ENCODE measurements at places on chromosomes 7 and 10.

DNA sequence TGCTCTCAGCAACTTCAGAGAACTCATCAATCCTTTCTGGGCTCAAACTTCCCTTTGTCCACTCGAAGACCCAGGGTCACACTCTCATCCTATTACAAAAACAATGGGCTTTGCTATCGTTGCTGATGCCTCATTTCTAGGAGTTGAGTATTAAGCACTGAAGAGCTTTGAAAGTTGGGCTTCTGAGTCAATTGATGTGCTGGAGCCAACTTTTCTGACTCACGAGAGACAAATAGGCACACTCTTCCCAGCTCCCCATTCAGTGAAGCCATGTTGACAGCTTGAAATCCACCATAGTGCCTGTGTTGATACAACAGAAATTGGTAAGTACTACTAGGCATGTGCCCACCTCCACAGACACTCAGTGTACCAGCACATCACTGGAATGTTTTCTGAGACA lies 97.5 kb upstream of the PRSS58 start:
- no peak for DNase-seq

DNA sequence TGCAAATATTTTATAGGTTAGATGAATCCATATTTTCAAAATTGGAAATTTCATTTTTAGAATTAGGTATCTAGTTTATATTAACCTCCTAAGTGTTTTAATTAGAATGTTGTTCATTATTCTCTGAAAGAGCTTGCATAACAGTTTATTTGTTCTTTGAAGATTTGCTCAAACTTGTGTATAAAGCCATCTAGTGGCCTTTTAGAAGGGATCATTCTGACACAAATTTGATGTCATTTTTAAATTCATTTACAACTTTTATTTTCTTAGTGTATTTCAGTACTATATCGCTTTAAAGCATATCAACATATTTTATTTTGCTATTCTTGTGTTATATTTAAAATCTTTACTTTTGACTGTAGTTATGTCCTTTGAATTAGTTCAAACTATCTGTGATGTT lies 527.0 kb upstream of the NRG3 start:
- no peak for DNase-seq

GRCh38 chr10:99671386-99671785 lies 12.1 kb downstream of the ENTPD7 start:
- DNase-seq = no peak

- no peak for DNase-seq
Measured at GRCh38 chr10:78696791-78697395, 371.9 kb upstream of the ZMIZ1 start.

- no peak for DNase-seq
Measured at GRCh38 chr10:97737770-97738265, 890 bp downstream of the ZFYVE27 start.

GRCh38 chr10:104322416-104322782 lies 15.9 kb downstream of the ITPRIP start:
- DNase-seq = no peak

GRCh38 chr10:80518143-80518806 lies 19.4 kb upstream of the SH2D4B start:
- no peak for DNase-seq

DNA sequence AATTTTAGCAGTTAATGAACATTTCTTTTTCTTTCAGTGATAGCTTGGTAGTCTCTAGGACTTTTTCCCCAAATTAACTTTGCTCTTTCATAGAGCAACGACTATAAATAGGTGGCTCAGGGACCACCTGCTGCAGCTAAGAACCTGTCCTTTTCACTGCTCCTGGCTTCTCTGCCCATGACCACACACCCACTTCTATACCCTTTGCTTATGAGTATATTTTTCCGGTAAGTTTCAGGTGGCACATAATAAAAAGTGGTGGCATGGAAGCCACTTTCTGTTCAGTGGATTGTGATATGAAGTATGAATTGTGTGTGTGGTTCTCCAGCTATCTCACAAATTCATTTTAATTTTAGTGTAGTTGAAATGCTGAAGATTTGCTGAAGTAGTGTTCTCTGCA lies 1.2 kb downstream of the ING3 start:
- DNase-seq = no peak

GRCh38 chr7:69599955-69600709 lies 1.9 kb downstream of the AUTS2 start:
- no peak for DNase-seq

DNA sequence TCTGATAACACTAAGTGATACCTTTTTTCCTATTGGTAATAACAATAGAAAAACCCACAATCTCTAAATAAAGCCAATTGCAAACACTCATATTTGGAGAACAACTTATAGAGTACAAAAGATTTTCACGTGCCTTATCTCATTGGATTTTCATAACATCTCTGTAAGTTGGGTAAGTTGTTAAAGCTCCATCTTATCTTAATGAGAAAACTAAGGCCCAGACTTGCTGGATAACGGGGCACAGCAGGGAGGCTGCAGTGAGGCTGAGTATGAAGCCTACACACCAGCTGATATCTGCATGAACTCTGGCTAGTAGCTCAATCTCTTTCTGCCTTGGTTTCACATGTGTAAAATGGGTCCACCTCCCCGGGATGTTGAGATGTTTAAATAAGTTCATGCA lies 26.8 kb downstream of the CPVL start:
- no peak for DNase-seq

DNA sequence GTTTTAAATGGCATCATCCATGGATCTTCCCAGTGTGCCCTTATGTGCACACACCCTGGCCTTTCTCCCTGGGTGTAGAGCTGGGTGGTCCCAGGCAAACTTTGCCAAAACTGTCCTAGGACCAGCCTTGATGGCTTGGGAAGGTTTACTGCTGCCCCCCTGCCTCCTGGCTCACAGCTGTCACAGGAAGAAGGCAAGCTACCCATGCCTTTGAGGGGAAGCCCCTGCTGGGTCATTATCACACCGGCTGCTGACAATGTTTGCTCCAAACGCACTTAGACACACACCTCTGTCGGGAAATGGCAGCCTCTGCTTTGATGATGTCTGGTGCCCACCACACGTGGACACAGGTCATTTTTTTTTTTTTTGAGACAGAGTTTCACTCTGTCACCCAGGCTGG lies 25.2 kb upstream of the FIGNL1 start:
- no peak for DNase-seq

GRCh38 chr10:11018855-11019631 lies 1.4 kb downstream of the CELF2 start:
- DNase-seq = no peak

DNA sequence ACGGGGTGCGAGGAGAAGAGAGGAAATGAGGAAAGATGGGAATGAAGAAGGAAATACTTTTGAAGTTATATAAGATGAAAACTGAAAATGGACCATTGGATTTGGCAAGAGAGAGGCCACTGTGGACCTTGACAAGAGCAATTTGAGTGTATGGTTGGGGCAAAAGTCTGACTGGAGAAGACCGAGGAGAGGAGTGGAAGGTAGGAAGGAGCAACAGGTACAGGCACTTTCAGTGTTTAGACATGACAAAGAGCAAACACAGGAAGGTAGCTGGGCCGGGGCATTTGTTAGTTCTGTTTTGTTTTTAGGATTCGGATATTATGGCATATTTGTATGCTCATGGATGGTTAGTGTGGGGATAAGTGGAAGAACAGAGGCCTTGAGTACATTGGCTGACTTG lies 99.4 kb downstream of the TAF3 start:
- no peak for DNase-seq

GRCh38 chr10:119263951-119264617 lies 56.7 kb downstream of the GRK5 start:
- DNase-seq = no peak

DNA sequence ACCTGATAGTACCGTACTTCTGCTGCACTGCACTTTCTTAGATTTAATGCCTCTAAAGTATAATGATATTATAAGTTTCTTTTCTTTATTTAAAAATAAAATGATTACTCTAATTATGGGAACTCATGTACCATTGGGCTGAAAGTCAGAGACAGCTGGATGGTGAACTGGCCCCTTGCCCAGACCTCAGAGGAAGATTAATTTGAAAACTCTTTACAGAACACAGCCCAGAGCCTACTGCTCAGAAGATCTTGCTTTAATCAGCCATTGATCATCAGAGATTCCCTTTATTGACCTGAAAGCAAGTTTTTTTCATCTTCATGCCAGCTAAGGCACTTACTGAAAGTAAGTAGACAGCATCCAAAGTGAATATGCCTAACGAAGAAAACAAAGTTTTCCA lies 341.7 kb downstream of the GFRA1 start:
- DNase-seq = no peak

DNA sequence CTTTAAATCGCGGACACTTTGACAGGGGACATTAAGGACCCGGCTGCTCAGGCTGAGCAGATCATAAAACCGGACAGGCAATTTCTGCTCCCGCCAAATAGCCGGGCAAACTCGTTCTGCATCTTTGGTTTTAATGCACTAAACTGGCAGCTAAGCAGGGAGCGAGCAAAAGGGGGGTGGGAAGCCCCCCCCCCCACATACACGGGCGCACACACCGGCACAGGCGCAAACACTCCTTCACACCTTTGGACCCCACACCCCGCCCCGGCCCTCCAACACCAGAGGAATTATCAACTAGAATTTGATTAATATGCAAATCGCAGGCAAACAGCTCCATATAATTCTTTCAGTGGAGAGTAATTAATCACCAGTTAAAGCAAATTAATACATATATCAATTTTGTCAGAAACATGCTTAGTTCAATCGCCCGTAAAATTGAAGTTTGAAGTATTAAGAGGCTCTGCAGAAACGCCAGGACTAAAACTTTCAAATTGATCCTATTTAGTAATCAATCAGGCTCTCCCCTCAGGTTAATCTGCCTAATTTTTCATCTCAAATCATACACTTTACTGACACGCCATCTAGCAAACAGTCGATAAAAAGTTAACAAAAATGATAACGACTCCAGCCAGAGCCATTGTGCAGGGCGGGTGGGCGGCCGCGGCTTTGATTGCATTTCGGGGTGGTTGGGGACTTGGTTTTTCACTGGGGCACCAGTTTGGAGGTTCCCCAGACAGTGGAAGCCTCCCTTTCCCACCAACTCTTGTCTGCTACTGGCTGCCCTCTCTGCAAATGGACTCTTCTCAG lies 9.9 kb downstream of the LBX1 start:
- DNase-seq = no peak

DNA sequence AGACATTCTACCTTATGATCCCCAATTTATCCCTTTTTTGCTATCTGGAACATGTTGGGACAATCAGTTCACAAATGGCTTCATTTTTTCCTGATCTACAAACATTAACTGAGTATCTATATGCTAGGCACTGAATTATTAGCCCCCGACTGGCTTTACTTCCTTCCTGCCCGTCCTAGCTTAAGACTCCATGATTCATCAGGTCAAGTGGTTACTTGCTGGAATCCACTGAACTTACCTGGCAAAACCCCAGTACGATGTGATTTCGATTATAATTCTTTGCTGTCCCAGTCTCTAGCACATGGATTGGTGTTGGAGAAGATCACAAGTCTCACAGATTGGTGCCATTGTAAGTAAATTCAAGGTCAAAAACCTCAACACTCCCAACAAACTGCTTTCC lies 77.1 kb downstream of the ORC5 start:
- no peak for DNase-seq

- DNase-seq = no peak
Measured at GRCh38 chr10:113093188-113094113, 143.4 kb downstream of the TCF7L2 start.

GRCh38 chr7:11480143-11480542 lies 351.9 kb downstream of the THSD7A start:
- DNase-seq = no peak

DNA sequence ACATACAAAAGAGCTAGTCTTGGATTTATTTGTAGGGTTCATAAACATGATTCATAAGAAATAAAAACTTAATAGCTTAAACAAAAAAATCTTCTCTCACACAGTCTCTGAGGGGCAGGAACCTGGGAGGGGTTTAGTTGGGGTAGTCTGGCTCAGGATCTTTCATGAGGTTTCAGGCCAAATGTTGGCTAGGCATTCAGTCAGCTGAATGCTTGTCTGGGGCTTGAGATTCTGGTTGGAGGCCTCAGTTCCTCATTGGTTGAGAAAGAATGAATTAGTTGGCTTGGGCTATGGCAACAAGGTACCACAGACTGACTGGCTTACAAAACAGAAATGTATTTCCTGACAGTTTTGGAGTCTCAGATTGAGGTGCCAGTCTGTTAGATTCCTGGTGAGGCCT lies 74.3 kb downstream of the ANKRD7 start:
- DNase-seq = no peak

- DNase-seq = no peak
Measured at GRCh38 chr10:130045091-130045652, 65.5 kb downstream of the C10orf143 start.

DNA sequence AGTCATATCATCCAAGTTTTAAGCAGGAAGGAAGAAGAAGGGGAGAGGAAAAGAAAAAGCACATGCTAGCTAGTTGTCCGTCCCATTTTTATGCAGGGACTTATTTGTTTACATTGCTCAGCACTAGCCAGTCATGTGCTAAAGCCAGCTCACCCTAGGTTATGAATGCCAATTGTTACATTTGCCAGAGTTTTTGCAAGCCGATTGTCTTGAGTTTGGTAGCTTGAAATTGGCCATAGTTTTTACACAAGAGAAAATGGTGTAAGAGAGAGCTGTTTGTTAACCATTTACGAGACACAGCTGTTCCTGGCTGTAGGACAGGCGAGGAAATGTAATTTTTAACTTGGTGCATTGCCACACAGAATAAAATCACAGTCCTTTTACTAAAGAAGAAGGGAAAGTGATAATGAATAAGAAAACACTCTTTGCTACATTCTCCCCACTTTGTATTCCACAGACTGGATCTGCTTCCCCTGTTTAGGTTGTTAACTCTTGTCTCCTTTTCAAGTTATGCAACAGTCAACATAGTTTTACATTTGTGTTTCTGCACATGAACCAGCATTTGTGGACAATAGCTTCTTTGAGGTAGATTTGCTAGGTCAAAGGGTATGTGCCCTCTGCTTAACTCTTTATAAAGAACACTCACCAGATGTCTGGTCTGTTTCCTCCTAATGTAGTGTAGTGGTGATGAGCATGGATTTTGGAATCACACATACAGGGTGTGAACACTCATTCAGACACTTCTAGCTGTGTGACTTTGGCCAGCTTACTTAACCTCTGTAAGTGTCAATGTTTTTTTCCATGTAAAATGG lies 357.2 kb downstream of the LRMDA start:
- no peak for DNase-seq

DNA sequence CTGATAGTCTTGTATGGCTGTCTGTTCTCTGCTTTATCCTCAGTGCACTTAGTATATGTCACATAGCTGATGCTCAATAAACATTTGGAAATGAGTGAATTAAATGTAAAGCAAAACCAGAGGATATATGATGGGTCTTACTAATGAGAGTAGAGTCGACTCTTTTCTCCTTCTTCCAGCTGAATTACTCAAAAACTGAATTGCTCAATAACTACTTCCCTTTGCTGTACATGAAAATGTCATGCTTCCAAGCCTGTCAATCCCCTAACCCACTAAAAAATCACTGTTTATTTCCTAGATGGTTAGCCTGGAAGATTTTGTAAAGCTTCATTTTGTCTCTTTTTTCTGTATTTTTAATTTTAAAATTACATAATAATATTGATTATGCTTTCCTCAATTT lies 88.0 kb downstream of the OR13A1 start:
- no peak for DNase-seq

- no peak for DNase-seq
Measured at GRCh38 chr10:78831461-78831860, 237.3 kb upstream of the ZMIZ1 start.

All from stimulated activated naive CD4-positive, alpha-beta T cell treated with Interleukin-2 at 50 U/mL for 16 hours (primary cell).